Panc1 (cell line): ENCODE measurements at places on chromosomes 3 and 15. TPM values are rescaled to one million over a fixed set of nuclear protein-coding genes. Genes with fewer than 3 reads are reported as not detected.

- no peaks in the 10 kb centered on the region for H3K36me3 ChIP-seq
- no peaks in the 10 kb centered on the region for H3K27me3 ChIP-seq
- no peak for DNase-seq
- no peaks in the 10 kb centered on the region for H3K4me1 ChIP-seq
Measured at GRCh38 chr15:92272106-92272505, 121.6 kb upstream of the ST8SIA2 start.

GRCh38 chr3:34024447-34025240, 226.2 kb downstream of the PDCD6IP start:
- no peak overlapping the region for H3K27ac ChIP-seq
- no peaks in the 10 kb centered on the region for H3K36me3 ChIP-seq

DNA sequence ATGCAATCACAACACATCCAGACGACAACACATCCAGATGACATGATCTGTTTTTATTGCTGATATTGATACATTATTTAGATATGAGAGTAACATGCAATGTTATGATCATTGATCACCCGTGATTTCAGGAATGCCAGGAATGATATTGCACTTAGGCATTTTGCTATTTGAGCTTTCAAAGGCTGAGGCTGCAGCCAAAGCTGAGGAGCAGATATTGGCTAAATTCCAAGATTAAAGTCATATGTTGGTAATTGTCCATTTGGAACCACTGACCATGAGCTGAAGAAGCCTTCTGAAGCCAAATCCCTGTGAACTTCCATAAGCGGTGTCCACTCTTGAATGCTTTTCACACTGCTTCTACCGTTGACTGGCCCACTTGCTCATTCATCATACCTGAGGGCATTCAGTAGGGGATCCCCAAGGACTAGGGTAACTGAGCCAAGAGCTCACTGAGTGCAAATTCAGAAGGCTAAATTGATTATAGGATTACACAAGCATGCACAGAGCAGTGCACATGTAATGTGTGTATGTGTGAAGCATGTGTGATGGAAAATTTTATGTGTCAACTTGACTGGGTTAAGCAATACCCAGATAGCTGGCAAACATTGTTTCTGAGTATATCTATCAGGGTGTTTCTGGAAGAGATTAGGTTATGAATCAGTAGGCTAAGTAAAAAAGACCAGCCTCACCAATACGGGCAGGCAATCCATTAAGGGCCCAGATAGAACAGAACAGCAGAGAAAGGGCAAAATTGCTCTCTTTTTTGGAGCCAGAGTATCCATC, 92.1 kb upstream of the PLAAT1 start:
- DNase-seq: no peak
- no peaks in the 10 kb centered on the region for H3K27me3 ChIP-seq
- H3K4me1 ChIP-seq: no peaks in the 10 kb centered on the region
- no peak overlapping the region for H3K27ac ChIP-seq
- H3K4me3 ChIP-seq: no peak overlapping the region
- H3K36me3 ChIP-seq: no peaks in the 10 kb centered on the region

DNA sequence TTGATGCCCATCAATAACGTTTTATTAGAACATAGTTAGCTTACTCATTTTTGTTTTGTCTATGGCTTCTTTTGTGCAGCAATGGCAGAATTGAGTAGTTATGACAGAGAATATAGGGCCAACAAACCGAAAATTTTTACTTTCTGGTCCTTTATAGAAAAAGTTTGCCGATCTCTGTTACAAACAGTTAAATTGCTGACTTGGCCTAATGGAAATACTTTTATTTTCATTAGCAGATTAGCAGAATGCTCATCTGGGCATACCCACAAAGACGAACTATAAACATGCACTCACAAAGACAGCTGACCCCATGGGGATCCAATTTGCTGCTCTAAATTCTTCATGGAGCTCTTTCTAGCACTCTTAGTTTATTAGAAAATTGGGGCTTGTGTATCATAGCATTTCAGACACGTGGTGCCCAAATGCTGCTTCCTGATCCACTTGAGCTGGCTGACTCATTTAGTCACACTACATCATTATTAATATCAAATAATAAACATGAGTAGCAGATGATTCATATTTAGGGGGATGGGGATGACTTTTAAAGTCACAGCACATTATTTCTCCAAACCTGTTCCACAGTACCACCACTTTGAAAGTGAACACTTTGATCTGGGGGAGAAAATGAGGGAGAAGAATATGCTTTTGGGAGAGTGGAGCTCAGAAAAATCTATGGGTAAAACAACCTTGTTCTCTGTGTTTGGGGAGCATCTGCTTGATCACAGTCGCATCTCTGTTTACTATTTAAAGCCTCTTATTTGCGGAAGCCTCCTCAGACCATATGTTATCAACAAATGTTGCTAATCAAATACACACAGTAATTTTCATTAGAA, 228.1 kb upstream of the FEZF2 start:
- H3K27ac ChIP-seq: no peak overlapping the region
- no peaks in the 10 kb centered on the region for H3K4me1 ChIP-seq
- no peak overlapping the region for H3K4me3 ChIP-seq
- DNase-seq: no peak
- no peaks in the 10 kb centered on the region for H3K36me3 ChIP-seq
- no peaks in the 10 kb centered on the region; the same call in 1 of the 2 replicates for H3K27me3 ChIP-seq

DNA sequence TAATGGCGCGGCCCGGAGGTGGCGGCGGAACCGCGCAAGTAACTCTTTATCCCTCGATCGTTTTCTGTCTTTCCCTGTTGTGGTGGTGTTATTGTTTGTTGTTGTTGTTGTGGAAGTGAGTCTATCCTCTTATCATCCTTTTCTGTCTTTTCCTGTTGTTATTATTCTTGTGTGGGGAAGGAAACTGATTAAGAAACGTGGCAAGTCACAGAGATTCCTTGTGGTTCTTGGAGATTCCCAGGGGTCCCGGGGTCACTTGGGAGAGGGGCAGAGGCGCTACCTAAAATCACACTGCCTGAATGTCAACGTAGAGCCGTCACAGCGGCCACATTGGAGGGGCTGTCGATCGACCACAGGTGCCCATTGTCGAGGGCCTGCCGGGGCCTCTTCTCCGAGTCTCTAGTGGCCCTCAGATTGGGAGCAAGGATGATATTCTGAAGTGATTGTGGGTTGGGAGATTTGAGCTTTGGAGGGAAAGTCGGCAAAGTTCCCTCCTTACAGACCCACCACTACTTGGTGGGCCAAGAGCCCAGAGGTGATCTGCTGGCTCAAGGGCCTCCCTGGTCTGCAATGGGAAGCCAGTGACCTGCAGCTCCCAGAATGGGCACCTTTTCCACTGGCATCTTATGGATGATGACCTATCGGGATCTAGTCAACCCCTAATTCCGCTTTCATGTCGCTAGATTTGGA, 790 bp downstream of the PARP14 start:
- H3K36me3 ChIP-seq: no peaks in the 10 kb centered on the region; the same call in 1 of the 2 replicates
- peaks cover 31% of the 10 kb centered on the region for H3K4me1 ChIP-seq
- no peak for DNase-seq
- H3K4me3 ChIP-seq: peak overlapping the region; percentile 81
- peak overlapping the region; percentile 89 for H3K27ac ChIP-seq
- no peaks in the 10 kb centered on the region for H3K27me3 ChIP-seq

GRCh38 chr3:140343211-140344081, 334.4 kb upstream of the TRIM42 start:
- H3K27ac ChIP-seq: no peak overlapping the region
- H3K27me3 ChIP-seq: peaks cover 3% of the 10 kb centered on the region; the same call in 1 of the 2 replicates
- DNase-seq: no peak
- no peaks in the 10 kb centered on the region for H3K4me1 ChIP-seq

GRCh38 chr3:161990036-161990435, 493.4 kb downstream of the OTOL1 start:
- no peak for DNase-seq
- H3K4me1 ChIP-seq: no peaks in the 10 kb centered on the region
- no peaks in the 10 kb centered on the region for H3K36me3 ChIP-seq

- H3K4me3 ChIP-seq: no peak overlapping the region
- H3K27me3 ChIP-seq: peaks cover 45% of the 10 kb centered on the region
- no peak for DNase-seq
- H3K27ac ChIP-seq: no peak overlapping the region
- H3K36me3 ChIP-seq: no peaks in the 10 kb centered on the region
Measured at GRCh38 chr3:150917951-150918350, 12.7 kb upstream of the MINDY4B start.

DNA sequence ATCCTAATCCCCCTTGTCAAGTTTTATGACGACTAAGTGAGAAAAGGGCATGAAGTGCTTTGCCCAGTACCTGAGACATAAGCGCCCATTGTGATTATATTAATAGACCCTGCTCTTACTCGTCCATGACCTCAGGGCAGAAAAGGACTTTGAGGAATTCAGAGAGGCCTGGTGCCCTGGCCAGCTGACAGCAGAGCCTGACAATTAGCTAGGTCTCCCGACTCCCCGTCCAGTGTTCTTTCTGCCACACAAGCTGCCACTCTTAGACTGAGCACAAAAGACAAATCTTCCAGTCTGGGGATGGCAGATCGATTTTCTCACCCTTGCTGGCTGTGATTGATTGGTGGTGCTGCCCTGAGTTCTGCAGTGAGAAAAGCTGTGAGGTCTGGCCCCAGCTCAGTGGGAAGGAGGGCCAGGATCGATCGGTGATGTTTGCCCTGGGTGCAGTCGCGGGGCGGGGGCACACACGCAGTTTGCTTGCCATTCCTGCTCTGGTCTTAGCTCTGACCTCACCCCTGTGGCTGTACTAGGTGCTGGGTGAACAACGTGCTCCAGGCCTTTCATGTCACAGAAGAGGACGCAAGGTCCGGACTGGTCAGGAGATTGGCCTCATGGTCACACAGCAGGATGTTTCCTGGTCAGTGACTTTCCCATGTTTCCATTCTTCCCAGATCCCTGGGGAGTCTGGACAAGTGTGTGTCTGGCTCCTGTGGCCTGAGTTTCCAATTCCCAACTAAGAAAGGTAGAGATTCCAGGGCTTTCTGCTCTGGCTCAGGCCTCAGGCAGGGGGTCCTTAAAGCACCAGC, 67.4 kb upstream of the TLE3 start:
- H3K4me3 ChIP-seq: no peak overlapping the region
- no peaks in the 10 kb centered on the region for H3K36me3 ChIP-seq
- DNase-seq: no peak
- peak overlapping the region; percentile 37; the same call in 1 of the 2 replicates for H3K27ac ChIP-seq
- no peaks in the 10 kb centered on the region for H3K27me3 ChIP-seq

DNA sequence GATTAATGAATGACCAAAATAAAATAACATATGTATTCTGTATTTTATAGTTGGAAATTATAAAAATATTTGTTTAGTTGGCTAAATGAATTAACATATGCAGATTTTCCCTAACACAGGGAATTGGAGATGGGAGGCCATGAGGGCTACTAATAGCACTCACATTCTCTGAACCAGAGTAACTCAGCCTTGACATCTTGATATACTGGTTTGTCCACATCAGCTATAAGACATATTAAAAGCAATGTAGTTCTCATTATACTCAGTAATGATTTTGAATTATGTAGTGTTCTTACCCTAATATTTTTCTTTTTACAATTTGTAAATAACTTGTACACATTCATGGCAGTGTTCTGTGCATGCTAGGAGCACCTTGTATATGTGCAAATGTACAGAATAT, 255.9 kb downstream of the EPHA6 start:
- H3K4me3 ChIP-seq: no peak overlapping the region
- no peaks in the 10 kb centered on the region for H3K27me3 ChIP-seq
- no peak for DNase-seq

GRCh38 chr15:42072141-42072685, 22.1 kb downstream of the PLA2G4D start:
- no peak overlapping the region for H3K4me3 ChIP-seq
- no peaks in the 10 kb centered on the region for H3K36me3 ChIP-seq
- H3K4me1 ChIP-seq: no peaks in the 10 kb centered on the region
- DNase-seq: no peak
- H3K27me3 ChIP-seq: peaks cover 3% of the 10 kb centered on the region; the same call in 1 of the 2 replicates
- no peak overlapping the region for H3K27ac ChIP-seq

GRCh38 chr3:111069974-111070771, 1.4 kb upstream of the NECTIN3 start:
- H3K4me1 ChIP-seq: peaks cover 9% of the 10 kb centered on the region
- H3K4me3 ChIP-seq: peak overlapping the region; percentile 67
- H3K27ac ChIP-seq: no peak overlapping the region
- H3K36me3 ChIP-seq: peaks cover 6% of the 10 kb centered on the region; the same call in 1 of the 2 replicates
- DNase-seq: no peak

- no peaks in the 10 kb centered on the region for H3K27me3 ChIP-seq
- DNase-seq: no peak
- no peaks in the 10 kb centered on the region for H3K4me1 ChIP-seq
- no peak overlapping the region for H3K4me3 ChIP-seq
- no peaks in the 10 kb centered on the region for H3K36me3 ChIP-seq
- H3K27ac ChIP-seq: no peak overlapping the region
Measured at GRCh38 chr3:106758459-106758858, 618.8 kb upstream of the CCDC54 start.

DNA sequence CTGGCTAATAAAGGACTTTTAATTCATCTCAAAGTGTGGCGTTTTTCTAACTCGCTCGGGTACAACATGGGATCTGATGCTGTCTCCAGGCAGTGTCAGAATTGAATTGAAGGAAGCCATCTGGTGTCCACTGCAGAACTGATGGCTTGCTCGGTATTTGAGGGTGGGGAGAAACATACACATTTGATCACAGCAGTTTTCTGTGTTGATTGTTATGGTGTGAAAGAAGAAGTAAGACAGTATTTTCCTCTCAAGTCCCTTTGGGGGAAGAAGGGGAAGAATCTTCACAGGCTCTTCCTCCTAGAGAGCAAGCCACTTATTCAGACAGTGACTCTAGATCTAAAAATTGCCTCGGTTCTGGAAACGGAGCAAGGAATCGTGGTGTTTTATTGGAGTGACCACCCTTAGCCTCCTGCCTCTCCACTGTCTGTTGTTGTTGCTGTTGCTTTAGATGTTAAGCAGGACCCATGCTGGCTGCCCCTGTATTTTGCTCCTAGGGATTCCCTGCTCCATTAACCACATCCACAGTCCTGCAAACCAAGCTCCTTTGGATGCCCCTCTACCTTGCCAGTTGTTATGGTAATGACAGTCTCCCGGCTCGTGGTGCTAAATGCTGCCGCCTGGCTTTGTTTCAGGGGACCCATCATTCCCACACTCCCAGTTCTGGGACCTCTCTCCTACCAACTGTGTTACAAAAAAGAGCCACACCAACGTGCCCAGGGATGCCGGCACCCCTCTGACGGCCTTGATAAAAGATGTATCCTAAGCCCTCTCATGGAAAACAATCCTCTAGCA, 15.3 kb upstream of the MCCC1 start:
- H3K27me3 ChIP-seq: peaks cover 10% of the 10 kb centered on the region
- DNase-seq: no peak

GRCh38 chr15:26892182-26892518, 25.3 kb downstream of the GABRA5 start:
- no peaks in the 10 kb centered on the region for H3K27me3 ChIP-seq
- no peak for DNase-seq
- H3K27ac ChIP-seq: no peak overlapping the region
- H3K4me1 ChIP-seq: peaks cover 4% of the 10 kb centered on the region

- no peaks in the 10 kb centered on the region for H3K36me3 ChIP-seq
- peaks cover 5% of the 10 kb centered on the region for H3K4me1 ChIP-seq
- peak within 1 kb of the TSS; percentile 58 for H3K4me3 ChIP-seq
Measured at GRCh38 chr3:172522871-172523818, at the start of gene TNFSF10. Gene TNFSF10 (minus strand): TSS chr3:172523430. CDS start chr3:172523384, 46 bp downstream.

DZIP3 gene
- 30.9 TPM for total RNA-seq

TRAT1 gene
- total RNA-seq: 0.21 TPM

DPPA2 gene
- not detected for total RNA-seq

SLC12A1 gene
- total RNA-seq: not detected

MME gene
- 1.6 TPM for total RNA-seq

CCR9 gene
- not detected for total RNA-seq
